HT1080 (cell line): ENCODE measurements at places on chromosomes 1 and 21. TPM values are rescaled to one million over a fixed set of nuclear protein-coding genes. Genes with fewer than 3 reads are reported as not detected.

The CXADR gene
- total RNA-seq: 11.7 and 14.3 TPM in 2 replicates

The PAQR6 gene
- total RNA-seq: 0.40 and 0.47 TPM in 2 replicates

DNA sequence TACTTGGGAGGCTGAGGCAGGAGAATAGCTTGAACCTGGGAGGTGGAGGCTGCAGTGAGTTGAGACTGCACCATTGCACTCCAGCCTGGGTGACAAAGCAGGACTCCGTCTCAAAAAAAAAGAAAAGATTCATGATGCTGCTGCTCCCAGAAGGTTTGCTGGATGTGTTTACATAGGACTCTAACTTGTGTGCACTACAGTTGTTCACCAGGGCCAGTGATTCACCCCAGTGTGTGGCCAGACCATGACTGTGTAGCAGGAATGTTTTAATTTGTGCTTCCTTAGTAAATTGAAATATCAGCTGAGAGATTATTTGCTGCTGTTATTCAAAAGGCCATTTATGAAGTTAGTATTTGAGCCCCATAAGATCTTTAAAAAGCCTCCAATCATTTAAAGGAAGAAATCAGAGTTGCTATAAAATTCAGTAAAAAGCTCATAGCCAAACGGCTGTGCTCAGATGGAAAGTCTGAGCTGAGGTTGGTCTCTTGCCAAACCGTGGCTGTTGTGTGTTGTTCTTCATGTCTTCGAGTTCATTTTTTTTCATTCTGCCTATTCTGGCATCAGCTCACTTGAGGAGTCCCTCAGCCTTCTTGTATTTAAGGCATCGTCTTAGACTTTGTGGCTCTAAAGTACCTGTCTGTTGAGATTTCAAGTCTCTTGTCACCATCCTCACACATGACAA, 18.1 kb upstream of the PGD start:
- peak; percentile 90 for DNase-seq

GRCh38 chr1:83967336-83967735, 31.6 kb downstream of the TTLL7 start:
- no peak for DNase-seq

DNA sequence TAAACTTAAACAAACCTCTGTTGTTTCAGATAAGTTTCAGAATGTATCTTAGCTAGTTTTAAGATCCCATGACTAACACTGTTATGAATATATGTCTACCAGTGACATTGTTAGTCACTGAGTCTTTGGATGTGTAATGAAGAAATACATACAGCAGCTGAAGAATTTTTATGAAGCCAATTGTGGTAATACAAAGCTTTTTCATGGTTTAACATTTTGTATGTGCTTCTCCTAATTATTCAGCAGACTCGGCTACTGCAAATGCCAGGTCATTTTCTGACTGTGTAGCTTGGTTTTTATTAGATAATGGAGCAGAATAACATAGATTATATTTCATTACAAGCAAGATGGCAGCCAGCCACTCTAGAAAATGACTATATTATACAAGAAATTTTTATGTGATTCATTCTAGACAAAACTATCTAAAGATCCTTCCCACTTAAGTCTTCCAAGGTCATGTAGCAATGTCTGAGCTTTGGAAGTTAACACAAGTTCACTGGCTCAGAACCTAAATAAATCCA, 147.8 kb downstream of the TNFSF18 start:
- DNase-seq: peak; percentile 60

DNA sequence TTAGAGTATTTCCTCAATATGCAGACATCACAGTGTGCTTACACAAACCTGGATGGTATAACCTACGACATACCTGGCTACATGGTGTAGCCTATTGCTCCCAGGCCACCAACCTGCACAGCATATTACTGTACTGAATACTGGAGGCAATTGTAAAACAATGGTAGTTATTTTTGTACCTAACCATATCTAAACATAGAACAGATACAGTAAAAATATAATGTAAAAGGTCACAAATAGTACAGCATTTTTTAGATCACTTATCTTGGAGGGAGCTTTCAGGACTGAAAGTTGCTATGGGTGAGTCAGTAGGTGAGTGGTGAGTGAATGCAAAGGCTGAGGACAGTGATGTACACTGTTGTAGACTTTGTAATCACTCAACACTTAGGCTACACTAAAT, 492.3 kb downstream of the MRPL39 start:
- peak; percentile 13 for DNase-seq

- DNase-seq: no peak
Measured at GRCh38 chr1:199082778-199083389, 444.0 kb downstream of the PTPRC start.

DNA sequence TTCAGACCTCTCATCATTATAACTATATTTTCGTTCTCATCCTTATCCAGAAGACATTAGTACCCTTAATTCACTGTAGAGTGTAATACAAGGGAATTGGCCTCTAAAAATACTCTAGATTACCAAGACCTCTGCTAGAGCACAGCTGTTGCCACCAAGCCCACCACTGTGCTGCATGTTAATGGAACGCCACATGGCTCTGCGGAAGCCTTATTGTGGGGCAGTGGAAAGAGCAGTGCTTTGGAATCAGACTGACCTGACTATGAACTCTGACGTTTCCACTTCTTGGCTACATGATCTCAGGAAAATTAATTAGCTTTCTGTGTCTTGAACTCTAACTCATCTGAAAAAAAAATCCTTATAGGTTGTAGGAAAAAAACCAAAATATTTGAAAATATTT, 222.1 kb downstream of the LMX1A start:
- DNase-seq: no peak

GRCh38 chr1:166145499-166145898, 21.3 kb downstream of the FAM78B start:
- peak; percentile 76 for DNase-seq
